HuH-7 (cell line): ENCODE measurements at places on chromosomes 3 and 15.

GRCh38 chr15:85414037-85414436, 33.6 kb downstream of the AKAP13 start:
- no peak for DNase-seq

- DNase-seq: no peak
These were observed 1181.9 kb downstream of the ROBO2 start for GRCh38 chr3:78221796-78222195.

DNA sequence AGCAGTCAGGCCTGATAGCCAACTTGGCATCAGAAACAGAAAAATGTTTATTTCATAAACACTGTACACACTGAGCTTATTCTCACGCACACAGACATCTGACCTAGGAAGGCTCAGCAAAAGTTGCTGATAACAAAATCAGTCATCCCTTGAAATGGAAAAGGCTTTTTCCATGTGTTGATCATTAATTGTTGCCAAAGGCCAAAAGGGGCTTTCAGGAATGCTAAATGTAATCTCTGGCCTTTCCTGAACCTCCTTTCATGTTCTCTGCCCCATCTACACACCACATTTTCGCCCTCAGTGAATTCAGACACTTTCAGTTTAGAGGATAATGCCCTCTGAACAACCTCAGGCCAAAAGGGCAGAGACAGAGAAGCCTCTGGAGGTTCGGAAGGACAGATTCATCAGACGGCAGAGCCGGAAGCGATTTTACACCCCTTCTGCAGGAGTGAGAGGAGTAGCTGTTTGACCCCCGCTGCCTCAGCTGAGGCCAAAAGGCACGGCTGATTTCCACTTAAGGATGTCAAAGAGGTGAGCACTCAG, 14.5 kb downstream of the RTP4 start:
- no peak for DNase-seq

DNA sequence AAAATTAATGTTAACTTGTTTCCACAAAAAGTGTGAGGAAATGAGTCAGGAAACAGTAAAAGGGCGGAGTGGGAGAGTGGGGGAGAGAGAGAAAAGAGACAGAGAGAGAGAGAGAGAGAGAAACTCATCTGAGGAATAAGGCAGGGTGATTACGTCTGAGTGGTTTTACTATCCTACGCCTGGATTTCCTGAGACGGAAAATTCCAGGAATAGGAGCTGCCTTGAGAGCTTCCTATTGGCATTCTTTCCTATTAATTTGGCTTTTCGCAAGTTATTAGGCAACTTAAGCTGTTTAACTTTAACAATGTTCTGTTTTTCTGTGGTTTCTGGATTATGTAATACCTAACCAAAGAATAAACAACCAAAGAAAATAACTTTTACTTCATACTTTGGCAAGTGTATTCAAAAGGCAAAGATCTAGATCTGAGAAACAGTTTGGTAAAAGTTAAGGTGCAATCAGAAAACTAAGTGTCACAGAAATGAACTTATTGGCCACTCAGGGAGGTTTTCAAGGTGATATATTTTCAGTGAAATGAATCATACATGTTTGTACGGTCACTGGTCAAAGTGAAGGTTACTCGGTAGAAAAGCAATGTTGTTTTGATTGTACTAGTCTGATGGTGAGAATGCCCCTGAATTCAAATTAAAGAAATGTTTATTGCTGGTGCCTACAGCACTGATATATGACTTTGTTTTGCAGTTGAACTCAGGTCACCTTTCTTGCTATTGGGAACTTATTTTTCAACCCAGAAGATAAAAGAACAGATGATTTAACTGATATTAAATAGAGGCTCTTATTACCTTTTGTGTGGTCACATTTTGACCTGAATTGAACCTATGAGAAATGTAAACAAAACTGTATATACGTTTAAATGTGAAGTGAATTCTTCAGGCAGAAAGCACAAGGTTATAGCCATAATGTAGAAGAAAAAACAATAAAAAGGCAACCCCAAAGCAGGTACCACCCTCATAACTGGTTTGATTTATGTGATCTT, 39.9 kb upstream of the TNFSF10 start:
- DNase-seq: no peak

DNA sequence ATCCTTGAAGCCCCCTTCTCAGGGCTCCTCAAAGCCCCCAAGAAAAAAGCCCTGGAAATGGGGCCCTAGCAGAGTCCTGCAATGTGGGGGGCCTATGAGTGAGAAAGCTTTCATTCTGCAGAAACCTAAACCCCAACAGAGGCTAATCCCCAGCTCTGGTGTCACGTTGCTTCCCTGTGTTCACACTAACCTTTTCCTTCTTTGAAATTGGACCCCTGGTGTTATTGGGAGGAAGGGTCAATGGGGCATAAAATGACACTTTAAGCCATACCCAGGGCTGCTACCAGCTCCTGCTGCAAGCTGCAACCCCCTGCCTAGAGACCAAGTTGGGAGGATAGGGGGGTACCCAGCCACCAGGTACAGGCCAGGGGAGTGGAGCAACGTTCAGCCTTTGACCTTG, 2.1 kb downstream of the CYP1A2 start:
- no peak for DNase-seq

DNA sequence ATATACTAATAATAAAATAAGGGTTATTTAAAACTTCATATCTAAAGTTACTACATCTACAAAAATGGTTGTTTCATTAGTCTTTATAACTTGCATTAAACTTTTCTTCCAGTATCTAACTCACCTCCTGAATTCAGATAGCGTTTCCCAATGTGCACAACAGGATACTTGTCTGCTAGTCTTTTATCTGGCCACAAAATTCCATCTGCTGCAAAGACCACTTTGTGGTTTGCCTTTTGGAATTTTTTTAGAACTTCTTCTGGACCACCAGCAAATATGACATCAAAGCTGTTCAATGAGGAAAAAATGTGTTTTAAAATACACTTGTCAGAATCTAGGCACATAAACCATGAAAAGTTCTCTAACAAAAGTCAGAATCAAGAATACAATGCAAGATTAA, 50.8 kb downstream of the PLOD2 start:
- DNase-seq: no peak

DNA sequence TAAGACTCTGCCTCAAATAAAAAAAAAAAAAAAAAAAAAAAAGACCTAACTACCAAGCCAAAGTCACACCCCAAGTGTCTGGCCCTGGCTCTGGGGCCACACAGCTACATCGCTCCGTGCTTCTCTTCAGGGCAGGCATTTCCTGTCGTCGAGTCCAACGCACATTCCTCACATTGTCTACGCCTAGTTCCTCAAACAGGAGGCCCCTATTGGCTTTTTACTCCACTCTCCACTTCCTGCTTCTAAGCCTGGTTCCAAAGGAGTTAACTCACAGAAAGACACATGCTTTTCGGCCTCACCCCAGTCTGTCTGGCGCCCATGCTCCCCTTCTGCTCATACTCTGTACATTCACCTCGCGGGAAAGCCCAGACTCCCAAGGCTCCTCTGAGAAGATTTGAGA, 28.8 kb downstream of the KNG1 start:
- peak; percentile 71 for DNase-seq

DNA sequence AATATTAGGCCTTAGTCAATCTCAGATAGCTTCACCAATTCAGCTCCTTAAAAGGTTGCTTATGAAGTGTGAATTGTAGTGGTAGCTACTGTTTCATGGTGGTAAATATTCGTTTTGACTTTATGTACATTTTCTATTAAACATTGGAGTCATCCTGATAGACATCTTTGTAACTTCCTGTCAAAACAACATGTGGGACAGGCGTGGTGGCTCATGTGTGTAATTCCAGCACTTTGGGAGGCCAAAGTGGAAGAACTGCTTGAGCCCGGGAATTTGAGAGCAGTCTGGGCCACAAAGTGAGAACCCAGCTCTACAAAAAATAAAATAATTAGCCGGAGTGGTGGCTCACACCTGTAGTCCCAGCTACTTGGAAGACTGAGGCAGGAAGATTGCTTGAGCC, 2.0 kb upstream of the TRIM59 start:
- DNase-seq: no peak

GRCh38 chr15:57496946-57497869, 94.5 kb upstream of the MYZAP start:
- peak; percentile 63 for DNase-seq

DNA sequence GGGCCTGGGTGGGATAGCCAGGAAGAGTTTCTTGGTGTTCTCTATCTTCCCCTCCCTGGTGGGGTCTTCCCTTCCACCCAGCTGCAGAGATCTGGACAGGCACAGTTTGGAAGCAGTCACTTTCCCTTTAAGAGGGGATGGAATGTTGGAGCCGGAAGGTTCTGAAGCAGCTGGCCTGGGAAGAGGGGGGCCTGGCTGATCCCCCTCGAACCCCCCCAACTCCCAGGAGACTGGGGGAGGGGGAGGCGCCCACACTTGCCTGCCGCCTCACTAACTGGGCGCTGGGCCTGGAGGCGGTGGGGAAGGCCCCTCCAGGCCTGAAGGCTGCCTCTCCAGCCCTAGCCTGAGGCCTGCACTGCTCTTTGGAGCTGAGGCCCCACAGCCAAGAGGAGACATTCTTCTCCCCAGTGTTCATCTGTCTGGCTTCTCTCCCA, 1.4 kb downstream of the DVL3 start:
- DNase-seq: no peak

GRCh38 chr3:115380883-115381572, 233.9 kb upstream of the ZBTB20 start:
- no peak for DNase-seq

DNA sequence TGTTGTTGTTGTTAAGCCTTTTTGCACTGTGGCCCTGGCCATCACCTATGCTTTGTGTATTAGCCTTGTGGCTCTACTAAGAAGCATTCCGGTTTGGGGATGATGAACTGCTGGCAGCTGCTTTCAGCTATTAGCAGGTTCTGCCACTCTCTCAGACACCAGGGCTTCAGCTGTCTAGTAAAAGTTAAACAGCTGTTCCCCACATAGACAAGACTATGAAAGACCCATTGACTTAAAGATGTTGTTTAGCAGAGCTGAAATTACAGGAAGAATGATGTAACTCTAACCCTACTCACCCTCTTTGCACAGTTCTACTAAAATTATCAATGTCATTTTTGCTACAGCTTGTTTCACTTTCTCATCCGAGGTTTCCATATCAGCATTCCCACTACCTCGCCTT, 131.2 kb upstream of the CGNL1 start:
- no peak for DNase-seq

DNA sequence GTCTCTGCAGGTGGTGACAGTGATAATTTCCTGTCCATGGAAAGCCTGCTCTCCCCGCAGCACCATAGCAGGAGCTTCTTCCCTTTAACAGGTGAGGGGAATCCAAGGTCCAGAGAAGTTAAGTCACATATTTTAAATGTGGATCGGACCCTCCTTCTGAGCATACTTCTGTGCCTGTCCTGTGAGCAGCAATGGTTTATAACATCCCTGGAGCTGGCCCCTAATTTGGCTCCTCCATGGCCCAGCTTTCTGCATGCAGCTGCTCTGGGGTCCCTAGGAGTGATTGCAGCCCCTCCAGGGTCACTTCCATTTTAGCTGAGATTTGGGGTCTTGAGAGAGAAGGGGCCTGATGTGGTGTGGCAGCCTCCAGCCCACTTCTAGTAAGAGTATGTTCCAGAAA, 127.8 kb downstream of the EEFSEC start:
- no peak for DNase-seq

DNA sequence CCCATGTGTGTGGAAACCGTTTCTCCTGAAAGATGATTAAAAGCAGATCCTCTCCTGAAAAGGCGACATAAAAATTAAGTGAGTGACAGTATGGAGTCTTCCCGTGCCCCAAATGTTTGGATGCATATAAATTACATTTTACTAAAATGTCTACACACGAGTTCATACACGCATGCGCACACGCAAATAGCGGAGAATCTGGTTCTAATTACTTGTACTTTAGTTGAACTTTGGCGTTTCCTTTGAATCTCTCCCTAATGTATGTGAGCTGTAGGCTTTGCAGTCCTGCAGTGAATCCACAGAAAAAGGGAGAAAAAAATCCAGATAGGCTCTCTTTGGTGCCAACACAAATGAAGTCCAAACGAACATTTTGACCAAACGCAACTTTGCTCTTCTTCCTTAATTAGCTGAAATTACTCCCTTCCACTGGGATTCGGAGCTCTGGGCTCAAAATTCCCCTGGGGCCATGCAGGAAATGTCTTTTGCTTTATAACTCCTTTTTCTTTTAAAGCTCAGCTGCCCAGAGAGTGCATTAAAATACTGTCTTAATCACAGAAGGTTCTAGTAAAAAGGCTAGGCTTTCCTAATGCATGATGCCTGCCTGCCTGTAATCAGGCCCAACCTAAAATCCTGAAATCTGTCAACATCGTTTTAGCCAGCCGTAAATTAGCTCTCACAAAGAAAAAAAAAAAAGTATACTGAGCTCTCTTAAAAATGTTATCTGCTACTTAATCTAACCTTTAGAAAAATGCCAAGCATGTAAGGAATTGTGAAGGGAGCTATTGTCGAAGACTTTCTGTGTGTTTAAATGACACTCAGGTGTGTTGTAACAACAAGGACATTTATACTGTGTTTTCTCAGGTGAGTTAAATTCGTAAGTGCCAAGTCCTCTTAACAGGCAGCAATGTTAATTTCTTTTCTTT, 26.2 kb downstream of the RARB start:
- DNase-seq: no peak

DNA sequence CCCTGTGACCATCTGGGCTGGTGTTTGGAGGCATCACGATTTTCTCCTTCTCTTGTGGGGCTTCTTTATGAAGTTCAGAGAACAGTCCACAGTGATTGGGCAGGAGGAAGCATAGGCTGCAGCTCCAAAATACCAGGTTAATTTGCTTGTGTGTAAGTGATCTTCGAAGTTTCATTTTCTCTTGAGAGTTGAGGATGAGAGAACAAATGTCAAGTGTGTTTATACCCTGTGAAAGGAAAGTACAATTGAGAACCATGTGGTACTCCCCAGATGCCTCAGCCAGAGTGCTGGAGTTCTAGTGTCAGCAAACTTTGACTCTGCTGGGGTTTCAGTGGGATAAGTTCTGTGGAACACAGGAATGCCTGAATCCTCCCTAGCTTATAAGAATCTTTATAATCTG, 357.1 kb upstream of the CFAP20DC start:
- DNase-seq: no peak

DNA sequence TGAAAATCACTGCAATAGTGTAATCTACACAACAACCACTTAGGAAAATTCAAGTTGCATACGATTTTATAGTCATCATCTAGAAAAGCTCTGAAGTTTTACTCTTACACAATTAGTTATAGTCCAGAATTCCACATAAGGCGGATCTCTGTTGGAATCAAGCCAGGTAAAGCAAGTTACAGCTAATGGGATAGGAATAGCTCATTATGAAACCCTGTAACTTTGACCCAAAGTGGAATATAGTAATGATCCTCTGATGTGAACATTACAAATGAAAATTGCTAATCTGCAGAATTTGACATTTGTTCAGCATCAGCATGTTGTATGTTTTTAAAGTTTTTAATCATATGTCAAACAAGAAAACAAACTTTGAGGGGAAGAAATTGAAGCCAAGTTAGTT, 4.4 kb downstream of the CERS3 start:
- DNase-seq: no peak

DNA sequence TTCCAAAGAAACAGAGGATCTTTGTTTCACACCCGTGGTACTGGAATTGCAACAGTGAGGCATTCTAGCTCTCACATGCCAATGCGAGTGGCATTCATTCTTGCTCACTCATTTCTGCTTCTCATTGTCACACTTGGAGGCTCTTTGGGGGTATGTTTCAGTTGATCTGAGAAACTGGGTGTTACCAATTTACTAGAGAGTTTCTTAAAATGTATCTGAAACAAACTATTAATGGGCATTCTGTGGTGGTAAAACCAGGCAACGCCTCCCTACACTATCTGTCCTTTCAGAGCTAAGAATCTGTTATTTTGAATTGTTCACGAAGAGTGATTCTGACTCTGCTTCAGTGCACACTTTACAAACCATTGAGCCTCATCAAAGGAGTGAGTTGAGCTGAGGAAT, 140.6 kb upstream of the BHLHE40 start:
- no peak for DNase-seq
